Muscle of back (tissue), 13 donors: ENCODE measurements at places on chromosomes 7 and 10.

DNA sequence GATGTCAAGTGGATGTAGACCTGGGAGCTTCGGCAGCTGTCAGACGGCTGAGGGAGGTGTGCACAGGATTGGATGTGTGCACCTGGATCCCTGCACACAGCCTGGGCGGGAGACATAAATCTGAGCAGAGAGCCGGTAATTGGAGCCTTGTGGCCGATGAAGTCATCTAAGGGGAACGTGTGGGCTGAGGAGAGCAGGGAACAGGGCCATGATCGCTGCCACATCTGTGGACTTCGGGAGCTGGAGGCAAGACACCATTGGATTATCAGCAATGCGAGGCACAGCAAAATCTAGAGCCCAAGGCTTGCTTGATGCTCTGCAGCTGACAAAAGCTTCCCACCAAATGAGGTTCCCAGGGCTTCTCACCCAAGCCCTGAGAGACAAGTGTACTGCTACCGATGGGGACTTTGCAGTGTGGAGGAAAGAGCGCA lies 147.7 kb downstream of the PTPN20 start:
- no peak for DNase-seq

- DNase-seq = peak; percentile 82
Observed at GRCh38 chr7:56074371-56074791, 10.3 kb downstream of the SUMF2 start.

DNA sequence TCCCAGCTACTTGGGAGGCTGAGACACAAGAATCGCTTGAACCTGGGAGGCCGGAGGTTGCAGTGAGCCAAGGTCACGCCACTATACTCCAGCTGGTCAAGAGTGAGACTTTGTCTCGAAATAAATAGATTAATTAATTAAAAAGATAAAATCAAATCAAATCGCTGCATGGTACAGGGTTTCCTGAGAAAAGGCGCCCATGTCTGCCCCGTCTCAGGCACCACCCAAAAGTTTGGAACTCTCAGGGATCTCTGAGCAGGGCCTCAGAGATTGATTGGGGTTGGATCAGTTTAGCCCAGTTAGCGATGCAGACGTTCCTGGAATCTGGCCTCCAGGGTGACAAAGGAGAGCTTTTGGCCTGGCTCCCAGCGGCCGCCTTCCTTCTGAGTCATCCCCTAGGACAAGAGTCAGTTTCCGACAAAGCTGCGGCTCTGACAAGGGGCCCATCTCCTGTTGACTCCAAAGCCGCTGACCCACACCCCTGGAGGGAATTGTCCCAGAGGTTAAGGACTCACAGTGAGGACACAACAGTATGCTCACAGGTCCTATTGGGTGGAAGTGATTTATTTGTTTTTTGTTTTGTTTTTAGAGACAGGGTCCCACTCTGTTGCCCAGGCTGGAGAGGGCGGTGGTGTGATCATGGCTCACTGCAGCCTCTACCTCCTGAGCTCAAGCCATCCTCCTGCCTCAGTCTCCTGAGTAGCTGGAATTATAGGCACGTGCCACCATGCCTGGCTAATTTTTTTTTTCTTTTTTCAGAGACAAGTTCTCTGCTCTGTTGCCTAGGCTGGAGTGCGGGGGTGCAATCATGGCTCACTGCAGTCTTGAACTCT lies 6.8 kb downstream of the ORAI2 start:
- peak; percentile 42 for DNase-seq

- DNase-seq = no peak
Observed at GRCh38 chr10:5509691-5510090, 10.3 kb upstream of the CALML5 start.

GRCh38 chr7:142602756-142603155 lies 146.5 kb upstream of the PRSS1 start:
- no peak for DNase-seq

DNA sequence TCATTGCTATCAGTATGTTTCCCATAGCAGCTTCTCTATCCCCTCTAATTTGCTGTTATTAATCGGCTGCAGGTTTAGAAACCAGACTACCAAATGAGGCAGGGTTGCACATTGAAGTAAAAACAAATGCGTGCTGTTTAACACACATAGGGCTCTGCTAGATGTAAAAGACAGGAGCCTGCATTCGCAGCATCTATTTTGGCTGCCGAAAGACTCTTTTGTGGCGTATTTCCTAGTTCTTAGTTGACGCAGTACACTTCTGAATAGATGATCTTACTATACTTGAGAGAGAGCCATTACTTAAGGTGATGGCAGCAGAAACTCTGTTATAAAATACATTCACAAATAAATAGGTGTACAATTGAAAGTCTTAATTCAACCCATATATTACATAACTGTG lies 21.4 kb downstream of the SGCE start:
- DNase-seq = peak; percentile 32

DNA sequence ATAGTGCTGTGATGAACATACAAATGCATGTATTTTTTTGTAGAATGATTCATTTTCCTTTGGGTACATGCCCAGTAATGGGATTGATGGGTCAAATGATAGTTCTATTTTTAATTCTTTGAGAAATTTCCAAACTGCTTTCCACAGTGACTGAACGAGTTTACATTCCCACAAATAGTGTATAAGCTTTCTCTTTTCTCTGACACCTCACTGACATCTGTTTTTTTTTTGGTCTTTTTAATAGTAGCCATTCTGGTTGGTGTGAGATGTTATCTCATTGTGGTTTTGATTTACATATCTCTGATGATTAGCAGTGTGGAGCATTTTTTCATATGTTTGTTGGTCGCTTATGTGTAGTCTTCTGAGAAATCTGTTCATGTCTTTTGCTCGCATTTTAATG lies 195.0 kb upstream of the AGK start:
- DNase-seq = no peak

DNA sequence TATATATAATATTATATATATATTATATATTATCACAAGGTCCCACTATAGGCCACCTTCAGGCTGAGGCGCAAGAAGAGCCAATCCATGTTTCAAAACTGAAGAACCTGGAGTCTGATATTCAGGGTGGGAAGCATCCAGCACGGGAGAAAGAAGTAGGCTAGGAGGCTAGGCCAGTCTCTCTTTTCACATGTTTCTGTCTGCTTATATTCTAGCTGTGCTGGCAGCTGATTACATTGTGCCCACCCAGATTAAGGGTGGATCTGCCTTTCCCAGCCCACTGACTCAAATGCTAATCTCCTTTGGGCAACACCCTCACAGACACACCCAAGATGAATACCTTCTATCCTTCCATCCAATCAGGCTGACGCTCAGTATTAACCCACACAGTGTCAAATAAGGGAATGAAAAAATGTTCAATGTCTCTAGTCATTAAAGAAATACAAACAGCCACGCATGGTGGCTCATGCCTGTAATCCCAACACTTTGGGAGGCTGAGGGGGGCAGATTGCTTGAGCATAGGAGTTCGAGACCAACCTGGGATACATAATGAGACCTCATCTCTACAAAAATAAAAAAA lies 135.4 kb upstream of the PCBD1 start:
- DNase-seq = no peak

DNA sequence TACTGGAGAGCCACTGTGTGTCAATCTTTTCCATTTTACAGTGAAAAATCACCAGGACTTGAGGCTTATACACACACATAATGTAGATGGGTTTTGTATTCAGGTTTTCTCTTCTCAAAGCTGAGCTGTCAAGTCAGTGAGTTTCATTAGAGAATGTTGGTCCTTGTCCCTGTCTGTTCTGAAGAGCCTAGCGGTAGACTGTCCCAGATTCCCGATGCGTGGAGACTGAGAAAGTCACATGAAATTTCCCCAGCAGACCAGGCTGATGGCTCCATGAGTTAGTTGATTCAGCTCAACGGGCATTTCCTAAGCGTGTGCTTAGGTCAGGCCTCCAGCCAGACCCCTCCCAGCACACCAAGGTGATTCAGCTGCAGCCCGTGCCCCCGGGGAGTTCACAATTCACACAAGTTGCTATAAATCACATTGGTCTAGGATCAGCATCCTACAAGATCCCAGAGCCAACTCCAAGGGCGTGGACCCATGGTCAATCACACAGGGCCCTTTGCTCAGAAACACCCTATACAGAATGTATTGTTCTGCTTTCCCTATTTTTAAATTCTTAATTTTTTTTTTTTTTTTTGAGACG lies 17.2 kb downstream of the CHST15 start:
- no peak for DNase-seq

DNA sequence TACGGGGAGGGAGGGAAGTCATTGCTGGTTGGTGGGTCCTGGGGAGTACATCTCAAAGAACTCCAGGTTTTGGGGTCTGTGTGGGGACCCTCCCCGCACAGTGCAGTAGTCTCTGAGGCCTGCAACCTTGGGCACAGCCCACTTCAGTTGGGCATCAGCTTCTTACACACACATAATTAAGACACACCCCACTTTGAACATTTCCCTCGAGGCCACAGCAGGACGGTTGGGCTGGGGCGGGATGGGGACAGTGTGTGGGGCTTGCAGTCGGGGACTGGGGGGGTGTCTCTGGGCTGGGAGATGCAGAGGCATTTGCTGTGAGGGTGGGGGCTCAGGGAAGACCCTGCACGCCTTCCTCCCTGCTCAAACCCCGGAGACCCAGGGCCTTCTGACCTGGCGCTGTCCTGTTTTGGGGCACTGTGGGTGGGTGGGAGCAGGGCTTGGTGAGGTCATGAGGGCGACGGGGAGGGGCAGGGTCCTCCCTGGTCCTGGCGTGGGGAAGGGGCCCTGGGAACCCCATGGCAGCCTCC lies 1.3 kb downstream of the LFNG start:
- DNase-seq = no peak

- no peak for DNase-seq
Observed at GRCh38 chr10:71664585-71664984, 55.0 kb downstream of the C10orf105 start.

- no peak for DNase-seq
Observed at GRCh38 chr7:7562736-7563135, 3.9 kb upstream of the MIOS start.

DNA sequence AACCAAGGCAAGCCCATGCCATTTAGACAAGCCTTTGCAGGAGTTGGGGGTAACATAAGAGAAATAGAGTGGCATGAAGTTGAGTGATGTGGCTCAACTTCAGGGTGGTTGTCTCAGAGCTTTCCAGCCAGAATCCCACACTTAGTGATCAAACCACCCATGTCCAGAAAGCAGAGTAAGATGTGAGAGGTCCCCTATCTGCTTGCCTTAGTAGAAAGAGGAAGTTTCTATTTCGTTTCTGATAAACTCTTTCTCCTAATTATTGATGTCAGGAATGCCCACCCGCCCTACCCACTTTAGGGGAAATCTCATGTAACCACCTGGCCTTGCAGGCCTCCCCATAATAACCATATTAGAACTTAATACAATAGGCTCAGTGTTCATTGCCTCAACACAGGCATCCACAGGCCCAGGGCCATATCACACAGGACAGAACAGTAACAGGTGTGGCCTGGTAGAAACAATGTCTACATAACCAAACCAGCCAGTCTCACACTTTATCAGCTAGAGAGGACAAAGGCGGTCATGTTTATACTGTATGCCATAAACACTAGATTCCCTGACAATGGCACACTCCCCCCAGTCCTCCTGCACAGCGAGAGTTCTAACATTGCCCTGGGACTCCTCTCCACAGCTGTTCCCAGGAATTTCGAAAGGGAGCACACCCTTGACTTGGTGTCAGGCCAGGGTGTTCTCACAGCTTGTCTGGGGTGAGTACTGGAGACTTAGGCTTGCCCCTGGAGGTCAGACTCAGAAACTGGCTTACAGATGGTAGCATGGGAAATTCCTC lies 364.4 kb downstream of the CXCL12 start:
- DNase-seq = no peak

DNA sequence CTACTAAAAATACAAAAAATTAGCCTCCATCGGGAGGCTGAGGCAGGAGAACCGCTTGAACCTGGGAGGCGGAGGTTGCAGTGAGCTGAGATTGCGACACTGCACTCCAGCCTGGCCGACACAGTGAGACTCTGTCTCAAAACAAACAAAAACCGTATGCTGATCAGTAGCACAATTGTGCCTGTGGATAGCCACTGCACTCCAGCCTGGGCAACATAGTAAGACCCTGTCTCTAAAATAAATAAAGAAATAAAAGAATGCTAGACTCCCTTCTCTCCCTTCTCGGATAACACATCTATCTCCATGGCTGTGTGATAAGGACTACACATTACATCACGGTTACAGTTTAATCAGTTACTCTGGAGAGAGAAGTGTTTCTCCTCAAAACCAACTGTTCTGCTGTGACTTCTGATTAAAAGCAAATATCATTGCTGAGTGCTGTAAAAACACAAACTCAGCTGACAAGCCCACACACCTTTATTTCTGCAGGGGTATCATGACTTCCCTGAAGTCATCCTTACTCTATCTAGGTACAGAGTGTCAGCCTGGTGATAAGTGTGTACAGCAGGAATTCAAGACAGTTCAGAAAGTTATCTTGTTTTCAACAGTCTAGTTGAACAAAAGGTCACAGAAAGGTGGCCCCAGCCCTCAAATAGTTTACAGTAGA lies 5.3 kb upstream of the ARHGAP19 start:
- DNase-seq = no peak

GRCh38 chr7:113044394-113044793 lies 42.2 kb downstream of the GPR85 start:
- DNase-seq = no peak

GRCh38 chr10:121595806-121596688 lies 2.2 kb downstream of the FGFR2 start:
- no peak for DNase-seq

DNA sequence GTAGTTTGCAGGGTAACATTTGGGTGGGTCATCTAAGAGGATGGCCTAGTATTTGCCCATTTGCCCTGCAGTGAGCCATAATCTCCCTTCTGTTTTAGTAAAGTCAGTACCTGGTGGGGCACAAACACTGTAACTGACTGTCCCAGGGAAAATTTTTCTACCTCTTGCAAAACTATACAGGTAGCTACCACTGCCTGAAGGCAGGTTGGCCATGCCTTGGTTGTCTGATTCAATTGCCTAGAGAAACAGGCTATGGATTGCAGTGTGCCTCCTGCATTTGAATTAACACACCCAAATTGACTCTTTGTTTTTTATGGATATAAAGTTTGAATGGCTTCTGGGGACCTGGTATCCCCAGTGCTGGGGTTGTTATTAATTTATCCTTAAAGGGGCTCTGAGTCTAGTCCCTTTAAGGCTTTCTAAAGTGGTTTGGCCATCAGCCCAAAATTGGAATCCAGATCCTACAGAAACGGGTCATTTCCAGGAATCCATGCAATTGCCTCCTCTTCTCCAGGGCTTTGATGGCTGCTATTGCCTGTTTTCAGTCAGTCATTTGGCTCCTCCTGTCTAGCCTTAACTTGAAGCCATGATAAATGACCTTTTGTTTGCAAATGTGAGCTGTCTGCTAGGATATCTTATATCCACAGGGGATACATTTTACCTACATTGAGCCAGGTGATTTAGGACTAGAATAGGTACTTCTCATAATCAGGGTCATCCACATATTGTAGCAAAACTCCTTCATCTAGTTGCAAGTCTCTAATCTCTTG lies 89.1 kb downstream of the STRA8 start:
- no peak for DNase-seq

GRCh38 chr7:138979988-138980562 lies 1.1 kb downstream of the KIAA1549 start:
- no peak for DNase-seq

DNA sequence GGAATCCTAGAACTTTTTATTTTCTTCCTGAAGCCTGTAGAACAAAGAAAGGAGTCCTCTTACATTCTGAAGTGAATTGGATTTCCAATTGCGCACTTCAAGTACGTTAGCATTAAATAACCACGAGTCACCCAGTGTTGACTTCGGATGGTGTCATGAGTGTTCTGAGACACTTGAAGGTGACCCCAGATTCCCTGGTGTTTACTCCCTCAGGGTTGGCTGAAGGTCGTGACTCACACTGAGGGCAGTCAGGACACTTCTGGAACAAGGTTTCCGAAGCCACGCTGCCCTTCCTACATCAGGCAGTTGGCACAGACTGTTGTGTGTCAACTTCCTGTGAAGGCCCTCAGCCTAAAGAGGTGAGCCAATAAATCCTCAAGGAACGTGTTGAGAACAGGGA lies 186.6 kb upstream of the CELF2 start:
- DNase-seq = peak; percentile 27
